ENCODE measurements at places on chromosomes 16 and 17.

- DNase-seq: no peak
- peak overlapping the region; percentile 32 for H3K27ac ChIP-seq
- peaks cover 4% of the 10 kb centered on the region for H3K36me3 ChIP-seq
- peak overlapping the region; percentile 60 for H3K4me3 ChIP-seq
- peaks cover 63% of the 10 kb centered on the region for H3K27me3 ChIP-seq
Measured at GRCh38 chr17:8326511-8327302, 12.9 kb upstream of the ODF4 start.

GRCh38 chr17:72421128-72422092 is 300.6 kb downstream of the SOX9 start:
- no peak overlapping the region for H3K4me3 ChIP-seq
- peaks cover 23% of the 10 kb centered on the region for H3K27me3 ChIP-seq
- DNase-seq: no peak
- H3K27ac ChIP-seq: no peak overlapping the region

- peaks cover 26% of the 10 kb centered on the region for H3K36me3 ChIP-seq
- no peak overlapping the region for H3K27ac ChIP-seq
- no peak for DNase-seq
- H3K4me3 ChIP-seq: no peak overlapping the region
Measured at GRCh38 chr17:76742958-76743357, 5.0 kb downstream of the MFSD11 start.

DNA sequence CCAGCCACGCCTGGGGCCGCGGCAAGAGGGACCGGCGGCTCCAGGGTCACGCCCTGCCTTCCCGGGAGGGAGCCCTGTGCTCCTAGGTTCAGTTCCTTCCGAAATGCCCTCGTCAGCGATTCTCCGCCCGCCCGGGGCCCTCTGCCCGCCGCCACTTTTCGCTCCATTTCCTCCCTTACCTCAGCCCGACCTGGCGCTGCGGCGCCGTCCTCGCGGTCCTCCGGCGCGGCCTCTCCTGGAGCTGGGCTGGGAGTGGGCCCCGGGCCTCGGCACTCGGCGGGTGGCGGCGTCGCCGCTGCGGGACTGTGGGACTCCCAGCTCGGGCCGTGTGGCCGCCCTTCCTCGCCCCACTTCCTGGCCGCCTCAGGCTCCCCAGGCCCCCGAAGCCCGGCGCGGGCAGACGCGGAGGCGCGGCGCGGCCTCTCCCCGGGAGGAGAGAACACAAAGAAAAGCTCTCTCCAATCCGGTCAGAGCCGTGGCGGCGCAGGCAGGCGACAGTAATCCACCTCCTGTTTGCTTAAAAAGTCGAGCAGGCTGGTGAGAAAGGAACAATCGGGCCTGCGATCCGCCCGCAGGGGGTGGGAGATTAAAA is 1.6 kb downstream of the BAHCC1 start:
- no peak for DNase-seq
- H3K27ac ChIP-seq: peak overlapping the region; percentile 67
- H3K4me3 ChIP-seq: peak overlapping the region; percentile 42
- H3K4me1 ChIP-seq: peaks cover 23% of the 10 kb centered on the region
- peaks cover 67% of the 10 kb centered on the region for H3K27me3 ChIP-seq

DNA sequence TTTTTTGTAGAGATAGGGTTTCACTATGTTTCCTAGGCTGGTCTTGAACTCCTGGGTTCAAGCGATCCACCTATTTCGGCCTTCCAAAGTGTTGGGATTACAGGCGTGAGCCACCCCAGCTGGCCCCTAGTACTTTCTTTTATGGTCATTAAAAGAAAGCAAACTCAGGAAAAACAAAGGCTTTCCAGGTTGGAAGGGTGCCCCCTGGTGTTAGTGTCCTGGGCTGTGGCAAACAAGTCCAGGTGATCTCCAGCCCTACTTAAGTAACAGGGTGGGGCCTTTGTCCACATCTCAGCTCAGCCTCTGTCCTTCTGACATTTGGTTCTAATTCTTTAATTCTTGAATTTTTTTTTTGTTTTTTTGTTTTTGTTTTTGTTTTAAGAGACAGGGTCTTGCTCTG is 6.9 kb downstream of the IGFBP4 start:
- H3K36me3 ChIP-seq: peaks cover 5% of the 10 kb centered on the region
- no peaks in the 10 kb centered on the region for H3K27me3 ChIP-seq
- no peak overlapping the region for H3K4me3 ChIP-seq
- H3K4me1 ChIP-seq: peaks cover 11% of the 10 kb centered on the region
- no peak overlapping the region for H3K27ac ChIP-seq

- H3K27ac ChIP-seq: no peak overlapping the region
- peaks cover 40% of the 10 kb centered on the region for H3K4me1 ChIP-seq
- peak overlapping the region; percentile 99 for H3K4me3 ChIP-seq
Measured at GRCh38 chr17:2403044-2403443, 2.2 kb upstream of the MNT start.

DNA sequence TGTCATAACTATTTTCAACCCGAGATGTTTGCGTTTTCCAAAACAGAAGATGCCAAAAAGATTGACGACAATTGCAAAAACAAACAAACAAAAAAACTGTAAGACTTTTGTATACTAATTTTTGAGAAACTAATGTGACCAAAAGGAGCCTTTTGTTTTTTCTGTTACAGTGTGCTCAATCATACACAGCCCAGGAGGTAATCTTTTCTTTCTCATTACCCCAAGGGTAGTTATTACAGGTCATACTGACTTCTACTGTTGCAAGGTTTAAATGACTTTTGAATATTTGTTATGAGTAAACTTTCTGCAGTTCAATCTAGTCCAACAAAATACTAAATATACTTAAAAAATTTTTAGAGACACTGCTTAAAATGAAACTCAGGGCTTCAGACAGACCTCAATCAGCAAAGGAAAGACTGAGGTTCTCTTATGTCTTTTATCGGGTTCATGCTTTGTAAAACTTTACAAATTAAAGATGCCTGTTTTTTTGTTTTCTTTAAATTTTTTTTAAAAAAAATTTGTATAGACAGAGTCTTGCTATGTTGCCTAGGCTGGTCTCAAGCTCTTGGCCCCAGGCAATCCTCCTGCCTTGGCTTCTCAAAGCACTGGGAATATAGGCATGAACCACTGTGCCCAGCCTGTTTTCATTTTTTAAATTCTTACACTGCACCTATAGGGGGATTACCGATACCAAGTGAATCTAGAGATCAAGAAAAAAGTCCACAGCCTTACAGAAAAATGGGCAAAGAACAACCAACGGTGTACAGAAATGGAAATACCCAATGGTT is 47.6 kb downstream of the SPOP start:
- H3K36me3 ChIP-seq: peaks cover 3% of the 10 kb centered on the region
- no peak overlapping the region for H3K4me3 ChIP-seq
- H3K27me3 ChIP-seq: no peaks in the 10 kb centered on the region
- H3K27ac ChIP-seq: no peak overlapping the region
- no peak for DNase-seq

- H3K27ac ChIP-seq: no peak within 1 kb of the TSS
- H3K27me3 ChIP-seq: peaks cover 65% of the 10 kb centered on the region
- H3K4me3 ChIP-seq: peak within 1 kb of the TSS; percentile 54
- H3K4me1 ChIP-seq: peaks cover 7% of the 10 kb centered on the region
Measured at GRCh38 chr16:77788181-77789084, at the start of gene VAT1L. TSS of gene VAT1L (plus strand) at chr16:77788564. CDS start at chr16:77788683, 119 bp downstream.

GRCh38 chr17:9356488-9356911 is 219.1 kb downstream of the STX8 start:
- peaks cover 4% of the 10 kb centered on the region for H3K4me1 ChIP-seq
- H3K36me3 ChIP-seq: peaks cover 2% of the 10 kb centered on the region
- DNase-seq: no peak
- H3K27me3 ChIP-seq: no peaks in the 10 kb centered on the region
- no peak overlapping the region for H3K4me3 ChIP-seq

- no peak for DNase-seq
- H3K36me3 ChIP-seq: peaks cover 5% of the 10 kb centered on the region
- H3K4me1 ChIP-seq: peaks cover 45% of the 10 kb centered on the region
- H3K4me3 ChIP-seq: no peak overlapping the region
- no peaks in the 10 kb centered on the region for H3K27me3 ChIP-seq
Measured at GRCh38 chr16:25064937-25065336, 46.6 kb upstream of the LCMT1 start.

DNA sequence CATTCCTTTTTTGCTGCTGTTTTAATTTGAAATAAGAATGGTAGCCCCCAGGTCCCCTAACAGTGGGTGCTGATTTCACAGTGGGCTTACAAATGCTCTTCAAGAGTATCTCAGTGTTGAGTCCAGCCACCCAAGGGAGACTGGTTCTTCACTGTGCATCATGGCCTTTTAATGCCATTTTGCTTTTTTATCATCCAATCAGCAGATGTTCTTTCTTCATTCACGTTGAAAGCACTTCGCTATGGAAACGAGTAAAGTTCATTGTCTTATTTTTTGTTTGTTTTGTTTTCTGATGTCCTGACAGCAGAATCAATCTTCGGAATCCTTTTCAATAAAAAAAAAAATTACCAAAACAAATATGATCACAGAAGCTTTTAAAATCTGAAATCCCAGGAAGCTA is 429.0 kb downstream of the MAF start:
- H3K27ac ChIP-seq: no peak overlapping the region
- peaks cover 7% of the 10 kb centered on the region for H3K4me1 ChIP-seq
- no peak overlapping the region for H3K4me3 ChIP-seq
- H3K27me3 ChIP-seq: no peaks in the 10 kb centered on the region
- peaks cover 1% of the 10 kb centered on the region for H3K36me3 ChIP-seq
- DNase-seq: no peak

DNA sequence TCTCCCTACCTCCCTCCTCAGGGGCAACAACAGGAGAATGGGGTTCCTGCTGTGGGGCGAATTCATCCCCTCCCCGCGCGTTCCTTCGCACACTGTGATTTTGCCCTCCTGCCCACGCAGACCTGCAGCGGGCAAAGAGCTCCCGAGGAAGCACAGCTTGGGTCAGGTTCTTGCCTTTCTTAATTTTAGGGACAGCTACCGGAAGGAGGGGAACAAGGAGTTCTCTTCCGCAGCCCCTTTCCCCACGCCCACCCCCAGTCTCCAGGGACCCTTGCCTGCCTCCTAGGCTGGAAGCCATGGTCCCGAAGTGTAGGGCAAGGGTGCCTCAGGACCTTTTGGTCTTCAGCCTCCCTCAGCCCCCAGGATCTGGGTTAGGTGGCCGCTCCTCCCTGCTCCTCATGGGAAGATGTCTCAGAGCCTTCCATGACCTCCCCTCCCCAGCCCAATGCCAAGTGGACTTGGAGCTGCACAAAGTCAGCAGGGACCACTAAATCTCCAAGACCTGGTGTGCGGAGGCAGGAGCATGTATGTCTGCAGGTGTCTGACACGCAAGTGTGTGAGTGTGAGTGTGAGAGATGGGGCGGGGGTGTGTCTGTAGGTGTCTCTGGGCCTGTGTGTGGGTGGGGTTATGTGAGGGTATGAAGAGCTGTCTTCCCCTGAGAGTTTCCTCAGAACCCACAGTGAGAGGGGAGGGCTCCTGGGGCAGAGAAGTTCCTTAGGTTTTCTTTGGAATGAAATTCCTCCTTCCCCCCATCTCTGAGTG is 5.9 kb upstream of the LASP1NB start:
- peak overlapping the region; percentile 82 for H3K27ac ChIP-seq
- no peak for DNase-seq
- peaks cover 43% of the 10 kb centered on the region for H3K36me3 ChIP-seq
- H3K4me3 ChIP-seq: no peak overlapping the region
- peaks cover 41% of the 10 kb centered on the region for H3K4me1 ChIP-seq
- H3K27me3 ChIP-seq: no peaks in the 10 kb centered on the region

DNA sequence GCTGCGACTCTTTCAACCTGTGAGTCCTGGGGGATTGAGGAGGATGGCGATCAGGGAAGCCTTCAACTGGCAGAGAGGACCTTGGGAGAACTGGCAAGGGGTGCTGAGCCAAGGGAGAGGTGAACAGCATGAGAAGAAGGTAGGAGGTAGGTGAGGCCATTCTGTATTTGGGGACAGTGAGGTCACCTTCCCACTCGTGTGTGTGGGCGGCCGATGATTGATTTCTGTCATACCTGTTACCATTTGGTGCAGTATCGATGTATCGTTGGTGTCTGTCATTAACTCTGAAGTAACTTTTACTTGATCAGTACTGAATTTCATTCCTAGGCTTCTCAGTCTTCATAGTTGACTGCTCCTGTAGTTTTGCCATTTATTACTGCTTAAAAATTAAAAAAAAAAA is 3.8 kb downstream of the ARSG start:
- peaks cover 50% of the 10 kb centered on the region for H3K4me1 ChIP-seq
- no peak for DNase-seq
- H3K27ac ChIP-seq: peak overlapping the region; percentile 76
- peaks cover 23% of the 10 kb centered on the region for H3K36me3 ChIP-seq
- no peak overlapping the region for H3K4me3 ChIP-seq

GRCh38 chr17:42202696-42203095 is 8.4 kb upstream of the GHDC start:
- no peaks in the 10 kb centered on the region for H3K27me3 ChIP-seq
- peaks cover 64% of the 10 kb centered on the region for H3K36me3 ChIP-seq
- H3K27ac ChIP-seq: no peak overlapping the region
- H3K4me1 ChIP-seq: no peaks in the 10 kb centered on the region
- no peak overlapping the region for H3K4me3 ChIP-seq

DNA sequence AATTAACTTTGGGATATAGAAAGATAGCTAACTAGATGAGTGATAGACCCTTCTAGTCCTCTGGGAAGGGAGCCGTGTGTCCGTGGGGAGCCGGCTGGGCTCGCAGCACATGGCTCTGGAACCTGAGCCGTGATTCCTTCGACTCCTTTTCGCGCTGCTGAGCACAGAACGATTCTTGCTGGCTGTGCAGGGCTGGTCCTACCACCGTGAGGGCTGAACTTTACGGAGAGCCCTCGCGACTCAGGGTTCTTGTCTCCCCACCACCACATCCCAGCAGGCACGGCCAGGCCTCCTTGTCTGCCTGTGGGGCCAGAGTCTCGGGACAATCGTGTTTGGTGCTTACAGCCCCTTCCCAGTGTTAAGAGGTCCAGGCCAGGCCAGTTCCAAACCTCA is 13.8 kb upstream of the TCF25 start:
- H3K4me3 ChIP-seq: no peak overlapping the region
- H3K27me3 ChIP-seq: no peaks in the 10 kb centered on the region
- H3K36me3 ChIP-seq: peaks cover 2% of the 10 kb centered on the region

DNA sequence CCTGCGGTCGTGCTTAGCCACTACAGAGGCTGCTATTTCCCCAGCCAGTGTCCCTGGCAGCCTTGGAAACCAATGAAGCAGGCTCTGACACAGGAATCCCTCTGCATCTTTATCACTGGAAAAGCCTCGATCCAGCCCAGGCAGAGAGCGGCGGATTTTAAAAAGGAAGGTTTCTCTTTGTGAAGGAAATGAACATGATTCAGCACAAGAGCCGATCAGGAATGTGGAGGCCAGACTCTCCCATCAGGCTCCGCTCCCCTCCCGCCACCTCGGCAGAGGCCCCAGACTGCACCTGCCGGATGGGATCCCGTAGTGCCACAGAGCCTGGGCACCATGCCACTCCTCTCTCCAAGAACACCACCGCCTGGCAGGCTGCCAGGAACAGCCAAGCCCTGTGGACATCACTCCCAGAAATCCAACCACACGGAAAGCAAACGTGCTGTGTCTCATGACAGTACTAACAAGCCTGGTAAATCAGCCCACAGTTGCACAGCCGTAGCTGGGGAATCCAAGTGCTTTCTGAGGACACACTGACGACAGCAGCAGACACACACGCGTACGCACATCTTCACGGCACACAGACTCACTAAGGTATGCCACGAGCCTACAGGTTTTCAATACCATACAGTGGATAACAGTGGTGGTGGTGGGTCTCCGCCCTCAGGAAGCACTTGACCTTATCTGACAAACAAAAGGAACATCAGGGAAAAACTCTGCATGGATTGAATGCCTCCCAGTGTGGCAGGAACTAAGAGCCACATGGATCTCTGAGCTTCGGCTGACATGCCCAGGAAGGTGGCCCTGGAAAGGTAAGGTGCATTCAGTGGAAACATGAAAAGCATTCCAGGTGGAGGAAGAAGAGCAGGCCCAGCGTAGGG is 5.4 kb downstream of the LRRC75A start:
- H3K4me1 ChIP-seq: peaks cover 19% of the 10 kb centered on the region
- DNase-seq: no peak
- H3K27ac ChIP-seq: no peak overlapping the region
- no peak overlapping the region for H3K4me3 ChIP-seq
